Hepatocyte (in vitro differentiated cells): ENCODE measurements at places on chromosomes 16 and 17. TPM values are rescaled to one million over a fixed set of nuclear protein-coding genes. Genes with fewer than 3 reads are reported as not detected.
A peak's percentile ranks its signal among the peaks of the same experiment; 100 is the strongest.

DNA sequence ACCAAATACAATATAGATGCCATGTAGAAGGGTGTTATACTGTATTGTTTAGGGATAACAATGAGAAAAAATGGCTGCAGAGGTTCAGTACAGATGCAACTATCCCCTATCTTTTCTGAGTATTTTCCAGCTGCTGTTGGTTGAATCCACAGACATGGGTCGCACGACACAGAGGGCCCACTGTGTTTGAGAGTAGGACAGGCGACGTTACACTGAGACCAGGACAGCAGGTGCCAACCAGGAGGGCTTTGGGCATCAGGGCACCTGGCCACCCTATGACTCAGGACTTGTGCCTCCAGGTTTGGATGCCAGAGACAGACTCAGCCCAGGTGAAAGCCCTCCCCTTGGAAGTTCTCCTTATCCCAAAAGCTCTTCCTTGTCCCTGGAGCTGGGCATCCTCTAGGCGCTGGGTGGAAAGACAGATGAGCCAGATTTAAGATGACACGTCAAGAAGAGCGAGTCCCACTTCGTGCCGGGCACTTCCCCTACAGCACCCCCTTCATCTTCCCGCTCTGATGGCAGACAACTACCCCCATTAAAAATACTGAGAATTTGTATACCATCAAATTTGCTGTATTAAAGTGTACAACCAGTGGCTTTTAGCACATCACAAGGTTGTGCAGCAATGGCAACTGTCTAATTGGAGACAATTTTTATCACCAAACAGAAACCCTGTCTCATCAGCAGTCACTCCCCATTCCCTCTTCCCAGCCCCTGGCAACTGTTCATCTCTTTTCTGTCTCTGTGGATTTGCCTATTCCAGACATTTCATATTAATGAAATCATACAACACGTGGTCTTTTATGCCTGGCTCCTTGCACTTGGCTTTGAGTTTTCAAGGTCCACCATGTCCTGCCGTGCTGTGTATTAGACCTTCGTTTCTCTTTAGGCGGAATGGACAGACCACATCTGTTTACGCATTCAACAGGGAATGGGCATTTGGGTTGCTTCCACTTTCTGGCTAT is 30.6 kb downstream of the TNFRSF13B start:
- no peaks in the 10 kb centered on the region for H3K4me1 ChIP-seq
- no peaks in the 10 kb centered on the region for H3K36me3 ChIP-seq
- H3K4me3 ChIP-seq = no peak overlapping the region
- no peaks in the 10 kb centered on the region for H3K27me3 ChIP-seq

GRCh38 chr16:31182391-31182790 is 2.5 kb downstream of the FUS start:
- no peaks in the 10 kb centered on the region for H3K27me3 ChIP-seq
- no peaks in the 10 kb centered on the region for H3K36me3 ChIP-seq
- H3K4me1 ChIP-seq = peaks cover 18% of the 10 kb centered on the region
- DNase-seq = no peak
- H3K27ac ChIP-seq = no peak overlapping the region

DNA sequence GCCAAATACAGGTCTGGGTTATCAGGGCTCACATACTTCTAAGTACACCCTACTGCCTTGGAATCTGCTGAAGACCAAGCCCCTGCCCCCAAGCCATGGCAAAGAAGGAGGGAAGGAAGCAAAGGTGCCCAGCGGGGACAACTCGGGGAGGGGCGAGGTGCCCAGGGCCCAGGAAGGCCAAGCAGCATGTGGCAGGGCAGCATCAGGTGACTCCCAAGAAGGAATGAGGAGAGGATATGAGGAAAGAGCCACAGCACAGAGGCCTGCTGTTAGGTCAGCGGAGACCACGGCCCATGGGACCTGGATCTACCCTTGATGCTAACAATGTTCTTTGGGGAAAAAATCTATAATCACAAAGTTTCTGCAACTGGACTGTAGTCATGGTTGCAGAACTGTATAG is 142.6 kb upstream of the CRHR1 start:
- no peak for DNase-seq
- H3K27me3 ChIP-seq = no peaks in the 10 kb centered on the region
- H3K4me1 ChIP-seq = no peaks in the 10 kb centered on the region
- no peaks in the 10 kb centered on the region for H3K36me3 ChIP-seq
- no peak overlapping the region for H3K4me3 ChIP-seq
- no peak overlapping the region for H3K27ac ChIP-seq

DNA sequence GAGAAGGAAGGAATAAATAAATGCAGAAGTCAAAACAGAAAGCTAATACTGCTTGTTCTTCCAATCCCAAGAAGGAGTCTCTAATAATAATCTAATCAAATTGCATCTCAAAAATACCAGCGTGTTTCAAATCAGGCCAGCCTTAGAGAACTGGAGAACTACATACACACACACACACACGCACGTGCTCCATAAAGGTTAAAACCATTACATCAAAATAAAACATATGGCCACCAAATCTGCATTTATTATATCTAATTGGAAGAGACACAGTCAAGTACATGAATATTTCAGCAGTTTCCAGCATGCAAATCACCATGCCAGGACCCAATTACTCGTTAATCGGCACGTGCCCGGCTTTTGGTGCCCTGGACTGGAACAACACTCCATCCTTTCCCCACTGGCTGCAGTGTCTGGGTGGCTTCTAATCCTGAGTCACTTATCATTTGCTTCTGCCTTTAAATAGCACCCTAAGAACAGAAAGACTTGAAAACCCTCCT is 20.4 kb upstream of the KDM8 start:
- no peaks in the 10 kb centered on the region for H3K4me1 ChIP-seq
- H3K27me3 ChIP-seq = no peaks in the 10 kb centered on the region
- no peak overlapping the region for H3K4me3 ChIP-seq
- no peaks in the 10 kb centered on the region for H3K36me3 ChIP-seq
- no peak for DNase-seq

DNA sequence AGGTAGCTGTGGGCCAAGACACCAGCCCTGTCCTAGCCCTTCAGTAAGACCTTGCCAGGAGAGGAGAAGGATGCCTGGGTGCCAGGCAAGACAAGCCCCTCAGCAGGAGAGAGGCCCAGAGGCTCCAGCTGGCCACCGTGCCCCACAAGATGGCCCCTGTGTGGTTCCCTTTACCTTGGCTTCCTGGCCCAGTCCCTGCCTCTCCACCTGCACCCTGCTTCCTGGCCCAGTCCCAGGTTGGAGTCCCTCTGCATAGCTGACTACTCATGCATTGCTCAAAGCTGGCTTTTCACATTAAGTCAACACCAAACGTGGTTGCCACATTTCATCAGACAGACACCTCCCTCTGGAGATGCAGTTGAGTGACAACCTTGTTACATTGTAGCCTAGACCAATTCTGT is 4.0 kb downstream of the SYNGR3 start:
- no peaks in the 10 kb centered on the region for H3K36me3 ChIP-seq
- H3K27ac ChIP-seq = no peak overlapping the region
- peaks cover 22% of the 10 kb centered on the region for H3K27me3 ChIP-seq
- H3K4me3 ChIP-seq = no peak overlapping the region
- no peak for DNase-seq
- peaks cover 28% of the 10 kb centered on the region for H3K4me1 ChIP-seq

DNA sequence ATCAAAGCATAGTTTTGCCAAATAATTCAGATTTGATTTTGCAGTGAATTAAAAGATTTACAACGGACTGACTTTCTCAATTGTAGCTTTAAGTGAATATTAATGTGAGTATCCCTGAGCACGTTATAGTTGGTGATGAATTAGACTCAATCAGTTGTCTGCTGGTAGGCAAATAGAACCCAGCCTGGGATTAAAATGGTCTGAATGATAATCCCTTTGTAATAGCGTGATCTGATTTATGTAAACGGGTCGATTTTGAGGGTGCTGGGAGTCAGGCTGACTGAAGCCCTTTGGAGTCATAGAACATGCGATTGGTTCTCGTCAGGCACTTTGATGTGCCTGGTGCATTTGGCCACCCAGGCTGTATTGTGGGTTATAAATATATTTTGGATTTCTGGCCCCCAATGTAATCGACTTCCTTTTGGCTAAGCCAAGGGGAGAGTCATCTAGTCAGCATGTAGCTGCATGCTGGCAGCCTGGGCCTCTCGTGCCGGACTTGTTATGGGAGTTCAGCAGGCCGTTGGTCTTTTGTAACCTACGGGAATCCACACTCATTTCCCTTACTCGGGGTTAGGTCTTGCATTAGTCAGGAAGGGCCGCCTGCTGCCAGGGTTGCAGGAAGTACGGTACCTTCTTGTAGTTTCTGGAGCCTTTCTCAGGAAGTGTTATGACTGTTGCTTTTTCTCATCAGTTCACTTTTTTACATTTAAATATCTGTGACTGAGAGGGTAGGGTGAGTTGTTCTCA is 5.4 kb downstream of the PGS1 start:
- peak overlapping the region; percentile 92 for H3K27ac ChIP-seq
- H3K4me3 ChIP-seq = no peak overlapping the region
- peaks cover 27% of the 10 kb centered on the region for H3K4me1 ChIP-seq
- peak; percentile 74 for DNase-seq
- H3K36me3 ChIP-seq = no peaks in the 10 kb centered on the region

DNA sequence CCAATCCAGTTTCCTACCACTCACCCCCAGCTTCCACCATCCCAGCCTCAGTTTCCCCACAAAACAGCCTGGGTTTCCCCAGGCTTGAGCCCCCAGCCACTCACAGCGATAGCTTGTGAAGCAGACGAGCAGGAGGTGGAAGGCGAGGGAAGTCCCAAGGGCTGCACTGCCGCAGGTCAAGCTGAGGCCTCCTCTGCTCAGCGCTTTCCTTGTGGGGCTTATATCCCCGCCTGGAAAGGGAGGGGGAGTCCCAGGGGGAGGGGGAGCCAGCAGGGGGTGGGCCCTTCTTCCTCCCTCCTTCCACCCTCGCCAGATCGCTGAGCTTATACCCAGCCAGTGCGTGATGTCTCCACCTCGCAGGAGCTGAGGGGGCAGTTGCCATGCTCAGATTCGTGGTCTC is at the start of gene PYY:
Gene PYY, minus strand, starts transcription at position 195 of the 400 bp plus-strand sequence. CDS start 457 bp downstream, outside the sequence.
- H3K27ac ChIP-seq = no peak within 1 kb of the TSS
- H3K4me1 ChIP-seq = peaks cover 11% of the 10 kb centered on the region
- H3K36me3 ChIP-seq = no peaks in the 10 kb centered on the region
- DNase-seq = no peak
- H3K4me3 ChIP-seq = no peak within 1 kb of the TSS
- peaks cover 67% of the 10 kb centered on the region for H3K27me3 ChIP-seq

DNA sequence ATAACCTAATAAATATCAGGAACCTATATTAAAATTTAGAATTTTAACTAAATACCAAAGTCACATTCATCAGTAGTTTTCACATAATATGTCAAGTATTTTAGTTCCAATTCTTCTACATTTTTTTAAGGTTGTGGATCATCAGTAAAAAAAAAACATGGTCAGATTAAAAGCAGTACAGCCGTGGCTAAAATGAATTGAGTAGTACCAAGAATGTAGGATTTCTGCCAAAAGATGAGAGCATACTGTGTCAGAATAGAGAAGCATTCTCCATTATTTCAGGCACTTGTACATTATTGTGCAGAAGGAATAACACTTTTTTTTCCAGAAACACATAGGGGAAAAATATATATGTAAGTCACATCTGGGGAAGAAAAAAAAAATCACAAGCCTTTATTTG is 1176.1 kb downstream of the CDH11 start:
- DNase-seq = no peak
- no peak overlapping the region for H3K4me3 ChIP-seq
- H3K36me3 ChIP-seq = no peaks in the 10 kb centered on the region
- no peaks in the 10 kb centered on the region for H3K4me1 ChIP-seq

GRCh38 chr17:58001461-58002124 is 5.5 kb downstream of the SRSF1 start:
- H3K4me3 ChIP-seq = no peak overlapping the region
- peaks cover 12% of the 10 kb centered on the region for H3K36me3 ChIP-seq
- peaks cover 29% of the 10 kb centered on the region for H3K4me1 ChIP-seq
- no peak for DNase-seq

DNA sequence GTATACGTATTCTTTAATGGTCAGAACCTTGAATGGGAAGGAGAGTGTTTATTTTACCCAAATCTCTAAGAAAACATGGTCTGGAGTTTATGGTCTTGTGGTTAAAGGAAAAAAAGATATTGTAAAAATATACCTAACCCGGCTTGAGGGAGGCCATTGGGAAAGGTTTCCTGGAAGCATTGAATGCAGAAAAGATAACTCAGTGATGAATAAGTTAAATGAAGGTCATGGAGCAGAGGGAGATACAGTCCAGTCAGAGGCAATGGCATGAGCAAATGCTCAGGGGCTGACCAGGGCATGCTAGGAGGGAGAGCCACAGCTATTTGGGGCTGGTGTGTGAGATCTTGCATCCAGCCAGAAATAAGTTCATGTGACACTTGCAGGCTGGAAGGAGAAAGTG is 430.4 kb upstream of the CDH5 start:
- no peak overlapping the region for H3K27ac ChIP-seq
- H3K4me1 ChIP-seq = no peaks in the 10 kb centered on the region
- H3K4me3 ChIP-seq = no peak overlapping the region
- DNase-seq = no peak

GRCh38 chr16:3173892-3174617 is 13.9 kb upstream of the OR1F1 start:
- H3K36me3 ChIP-seq = no peaks in the 10 kb centered on the region
- peaks cover 97% of the 10 kb centered on the region for H3K27me3 ChIP-seq
- peaks cover 13% of the 10 kb centered on the region for H3K4me1 ChIP-seq

GRCh38 chr17:76840884-76841775 is 27.1 kb upstream of the MGAT5B start:
- peaks cover 30% of the 10 kb centered on the region for H3K27me3 ChIP-seq
- no peaks in the 10 kb centered on the region for H3K36me3 ChIP-seq
- no peaks in the 10 kb centered on the region for H3K4me1 ChIP-seq
- no peak overlapping the region for H3K4me3 ChIP-seq
- no peak overlapping the region for H3K27ac ChIP-seq

GRCh38 chr17:51000835-51001638 is 119.6 kb downstream of the SPAG9 start:
- no peak overlapping the region for H3K27ac ChIP-seq
- no peaks in the 10 kb centered on the region for H3K36me3 ChIP-seq
- no peaks in the 10 kb centered on the region for H3K27me3 ChIP-seq
- H3K4me3 ChIP-seq = no peak overlapping the region
- DNase-seq = peak; percentile 75

GRCh38 chr17:11342138-11342537 is 101.1 kb downstream of the SHISA6 start:
- DNase-seq = no peak
- H3K4me1 ChIP-seq = no peaks in the 10 kb centered on the region
- no peak overlapping the region for H3K27ac ChIP-seq
- no peaks in the 10 kb centered on the region for H3K36me3 ChIP-seq
- no peaks in the 10 kb centered on the region for H3K27me3 ChIP-seq
- no peak overlapping the region for H3K4me3 ChIP-seq

The GINS2 gene
- polyA plus RNA-seq = 7.5 and 8.0 TPM in 2 replicates

The CES3 gene
- polyA plus RNA-seq = 3.4 and 3.8 TPM in 2 replicates

The POLR3K gene
- 12.1 and 12.5 TPM in 2 replicates for polyA plus RNA-seq

The KCNJ18 gene
- not detected in 2 replicates for polyA plus RNA-seq

The AATK gene
- polyA plus RNA-seq = 5.4 and 6.3 TPM in 2 replicates
